Naive thymus-derived CD4-positive, alpha-beta T cell (primary cell): ENCODE measurements at places on chromosomes 6 and 20. TPM values are rescaled to one million over a fixed set of nuclear protein-coding genes. Genes with fewer than 3 reads are reported as not detected.

Gene OLIG3
- not detected for total RNA-seq

Gene DEFB118
- not detected for total RNA-seq

Gene USP49
- 4.3 TPM for total RNA-seq

DNA sequence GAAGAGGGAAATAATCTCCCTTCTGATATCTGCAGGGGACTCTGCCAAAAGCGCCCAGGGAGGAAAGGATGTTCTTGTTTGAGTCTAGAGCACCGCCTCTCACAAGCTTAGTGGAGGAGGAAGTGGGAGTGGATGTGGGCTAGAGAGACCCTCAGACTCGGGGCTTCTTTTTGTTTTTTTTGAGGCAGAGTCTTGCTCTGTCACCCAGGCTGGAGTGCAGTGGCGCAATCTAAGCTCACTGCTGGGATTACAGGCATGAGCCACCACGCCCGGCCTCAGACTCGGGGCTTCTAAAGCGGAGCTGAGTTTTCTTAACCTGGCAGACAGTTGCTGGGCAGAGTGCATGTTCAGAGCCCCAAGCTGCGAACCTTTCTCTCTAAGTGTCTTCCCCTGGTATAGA, 310.8 kb downstream of the BMP7 start:
- H3K27me3 ChIP-seq = no peaks in the 10 kb centered on the region
- no peak for DNase-seq
- H3K27ac ChIP-seq = no peak overlapping the region
- H3K36me3 ChIP-seq = no peaks in the 10 kb centered on the region

GRCh38 chr20:33812152-33812849, 1.2 kb downstream of the CHMP4B start:
- H3K4me1 ChIP-seq = peaks cover 23% of the 10 kb centered on the region
- no peaks in the 10 kb centered on the region for H3K27me3 ChIP-seq
- no peak for DNase-seq
- peak overlapping the region; percentile 95 for H3K27ac ChIP-seq
- peak overlapping the region; percentile 74 for H3K4me3 ChIP-seq

GRCh38 chr20:20085071-20085470, 32.7 kb downstream of the CFAP61 start:
- H3K36me3 ChIP-seq = no peaks in the 10 kb centered on the region
- no peaks in the 10 kb centered on the region for H3K27me3 ChIP-seq
- no peaks in the 10 kb centered on the region for H3K4me1 ChIP-seq
- H3K4me3 ChIP-seq = no peak overlapping the region

GRCh38 chr20:45037635-45038034, 63.3 kb downstream of the KCNS1 start:
- no peak overlapping the region for H3K4me3 ChIP-seq
- H3K4me1 ChIP-seq = peaks cover 49% of the 10 kb centered on the region
- no peaks in the 10 kb centered on the region for H3K27me3 ChIP-seq
- H3K27ac ChIP-seq = no peak overlapping the region
- peaks cover 18% of the 10 kb centered on the region for H3K36me3 ChIP-seq
